NCI-H510A (cell line): ENCODE measurements at places on chromosomes 1 and 21.

DNA sequence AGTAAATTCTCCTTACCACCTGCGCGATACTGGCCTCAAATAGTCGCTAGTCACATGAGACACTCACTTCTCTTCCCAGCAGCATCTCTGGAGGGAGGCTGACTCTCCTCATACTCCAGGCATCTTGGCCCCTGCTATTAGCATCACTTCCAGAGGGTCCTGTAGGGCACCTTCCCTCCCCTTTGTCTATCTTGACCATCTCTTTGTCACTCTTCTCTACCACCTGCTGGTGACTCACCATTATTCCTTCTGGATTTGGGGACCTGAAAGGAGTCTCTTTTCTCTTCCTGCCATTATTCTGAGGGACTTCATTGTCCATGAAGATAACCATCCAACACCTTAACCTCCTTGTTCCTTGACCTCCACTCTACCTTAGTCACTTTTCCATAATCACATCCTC lies 31.7 kb upstream of the GPR37L1 start:
- DNase-seq, result no peak

- DNase-seq, result no peak
These were observed 95.0 kb downstream of the LAMC2 start for GRCh38 chr1:183281039-183281438.

DNA sequence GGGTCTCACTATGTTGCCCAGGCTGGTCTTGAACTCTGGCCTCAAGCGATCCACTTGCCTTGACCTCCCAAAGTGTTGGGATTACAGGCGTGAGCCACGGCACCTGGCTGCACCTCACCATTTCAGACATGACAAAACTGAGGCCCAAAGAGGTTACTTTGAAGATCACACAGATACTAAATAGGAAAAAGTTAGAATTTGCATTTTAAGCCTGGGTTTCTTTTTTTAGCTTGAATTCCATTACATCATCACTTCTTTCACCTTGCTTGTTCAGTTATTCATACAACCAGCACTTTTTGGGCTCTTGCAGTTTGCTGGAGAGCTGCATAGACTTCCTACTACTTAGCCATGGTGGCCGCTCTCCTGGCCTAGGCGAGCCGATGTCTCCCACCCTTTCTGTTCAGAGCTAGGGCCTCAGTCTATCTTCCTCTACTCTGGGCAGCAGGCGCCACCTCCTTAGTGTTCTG lies 16.3 kb upstream of the CD2 start:
- no peak for DNase-seq

GRCh38 chr1:12662556-12662955 lies 18.7 kb downstream of the AADACL4 start:
- DNase-seq, result no peak

DNA sequence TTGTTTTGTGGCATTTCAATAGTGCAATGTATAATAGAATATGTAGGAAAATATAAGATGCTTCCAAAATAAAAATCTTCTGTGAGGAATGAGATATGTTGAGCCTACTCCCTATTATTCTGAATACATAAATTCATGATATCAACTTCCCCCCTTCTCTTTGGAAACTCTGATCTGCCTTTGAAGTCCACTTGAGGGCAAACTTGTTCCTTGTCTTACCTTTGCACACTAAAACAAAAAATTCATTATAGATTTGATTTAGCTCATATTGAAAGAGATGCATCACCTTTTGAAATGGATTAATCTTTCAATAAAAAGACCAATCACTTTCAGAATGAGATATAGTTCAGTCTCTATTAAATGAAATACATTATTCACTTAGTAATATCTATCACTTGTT lies 580.7 kb upstream of the ADGRL4 start:
- DNase-seq, result no peak

DNA sequence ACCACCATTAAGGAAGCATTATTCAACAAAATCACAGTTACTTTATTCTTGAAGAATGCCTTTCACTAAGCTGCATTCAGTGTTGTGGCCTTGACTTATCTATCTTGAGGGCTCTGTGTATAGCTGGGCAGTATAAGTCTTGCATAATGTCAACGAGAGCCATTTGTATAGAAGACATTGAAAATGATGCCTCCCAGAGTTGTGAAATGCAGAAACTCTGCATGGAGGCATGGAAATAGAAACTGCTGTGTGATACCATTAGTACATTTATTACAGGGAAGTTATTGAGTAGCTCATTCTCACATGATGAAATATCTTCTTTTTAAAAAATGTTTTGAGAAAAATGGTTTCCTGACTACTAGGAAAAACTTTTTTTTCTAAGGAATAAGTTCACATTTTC lies 111.4 kb upstream of the SNX7 start:
- no peak for DNase-seq

GRCh38 chr1:30258876-30259275 lies 464.5 kb downstream of the MATN1 start:
- no peak for DNase-seq

DNA sequence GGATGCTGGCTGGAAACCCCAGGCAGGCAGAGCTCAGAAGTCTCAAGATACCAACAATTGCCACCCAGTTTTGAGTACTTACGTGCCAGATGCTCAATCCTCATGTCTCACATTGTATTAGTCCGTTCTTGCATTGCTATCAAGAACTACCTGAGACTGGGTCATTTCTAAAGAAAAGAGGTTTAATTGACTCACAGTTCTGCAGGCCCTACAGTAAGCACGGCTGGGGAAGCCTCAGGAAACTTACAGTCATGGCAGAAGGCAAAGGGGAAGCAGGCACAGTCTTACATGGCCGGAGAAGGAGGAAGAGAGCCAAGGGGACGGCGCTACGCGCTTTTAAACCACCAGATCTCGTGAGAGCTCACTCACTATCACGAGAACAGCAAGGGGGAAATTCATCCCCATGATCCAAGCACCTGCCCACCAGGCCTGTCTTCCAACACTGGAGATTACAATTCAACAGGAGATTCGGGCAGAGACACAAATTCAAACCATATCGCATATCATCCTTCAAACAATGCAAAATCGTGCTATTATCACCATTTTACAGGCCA lies 58.0 kb downstream of the KAZN start:
- DNase-seq, result no peak

GRCh38 chr1:197890936-197891335 lies 11.5 kb upstream of the C1orf53 start:
- DNase-seq, result no peak

DNA sequence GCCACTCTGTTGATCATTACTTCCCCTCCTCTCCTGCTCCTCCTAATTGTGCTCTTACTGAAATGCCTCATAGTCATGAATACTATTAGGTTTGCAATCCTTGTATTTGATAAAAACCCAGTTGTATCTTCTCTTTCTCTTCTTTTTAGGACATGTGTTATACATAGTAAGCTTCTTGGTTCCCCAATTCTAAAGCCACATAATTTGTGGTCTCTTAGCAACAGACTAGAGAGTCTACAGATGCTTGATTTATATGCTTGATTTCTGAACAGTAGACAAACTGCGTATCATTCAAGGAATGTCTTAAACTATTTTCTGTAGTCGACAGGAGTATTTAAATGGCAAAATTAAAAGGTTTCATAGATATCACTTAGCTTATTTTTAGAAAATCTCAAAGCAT lies 1598.9 kb downstream of the PLA2G4A start:
- no peak for DNase-seq

GRCh38 chr1:59570524-59570923 lies 244.2 kb upstream of the HOOK1 start:
- peak; percentile 9 for DNase-seq

DNA sequence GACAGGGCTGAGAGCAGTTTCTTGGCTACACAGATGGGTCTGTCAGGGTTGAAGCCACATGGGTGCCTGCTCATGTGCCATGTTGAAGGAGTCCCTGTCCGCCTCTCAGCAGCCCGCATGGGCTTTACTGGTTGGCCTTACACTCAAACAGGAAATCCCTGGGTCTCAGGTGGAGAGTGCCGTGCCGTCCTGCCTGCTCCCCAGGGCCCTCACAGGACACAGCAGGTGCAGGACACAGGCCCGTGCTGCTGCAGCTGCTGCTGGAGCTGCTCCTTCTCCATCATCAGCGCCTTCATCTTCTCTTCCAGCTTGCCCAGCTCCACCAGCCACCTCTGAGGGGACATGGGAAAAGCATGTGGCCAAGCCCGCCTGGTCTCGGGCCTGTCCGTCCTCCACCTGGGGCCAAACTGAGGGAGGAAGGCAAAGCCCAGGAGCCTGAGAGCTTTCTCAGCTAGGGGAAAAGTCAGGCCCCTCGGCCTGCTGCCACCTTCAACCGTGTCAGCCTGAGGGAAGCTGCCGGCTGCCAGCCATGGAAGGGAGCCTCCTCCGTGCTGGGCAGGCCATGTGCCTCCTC lies 5.5 kb downstream of the SLFNL1 start:
- DNase-seq, result no peak

GRCh38 chr1:234614081-234614489 lies 4.1 kb upstream of the IRF2BP2 start:
- DNase-seq, result no peak

DNA sequence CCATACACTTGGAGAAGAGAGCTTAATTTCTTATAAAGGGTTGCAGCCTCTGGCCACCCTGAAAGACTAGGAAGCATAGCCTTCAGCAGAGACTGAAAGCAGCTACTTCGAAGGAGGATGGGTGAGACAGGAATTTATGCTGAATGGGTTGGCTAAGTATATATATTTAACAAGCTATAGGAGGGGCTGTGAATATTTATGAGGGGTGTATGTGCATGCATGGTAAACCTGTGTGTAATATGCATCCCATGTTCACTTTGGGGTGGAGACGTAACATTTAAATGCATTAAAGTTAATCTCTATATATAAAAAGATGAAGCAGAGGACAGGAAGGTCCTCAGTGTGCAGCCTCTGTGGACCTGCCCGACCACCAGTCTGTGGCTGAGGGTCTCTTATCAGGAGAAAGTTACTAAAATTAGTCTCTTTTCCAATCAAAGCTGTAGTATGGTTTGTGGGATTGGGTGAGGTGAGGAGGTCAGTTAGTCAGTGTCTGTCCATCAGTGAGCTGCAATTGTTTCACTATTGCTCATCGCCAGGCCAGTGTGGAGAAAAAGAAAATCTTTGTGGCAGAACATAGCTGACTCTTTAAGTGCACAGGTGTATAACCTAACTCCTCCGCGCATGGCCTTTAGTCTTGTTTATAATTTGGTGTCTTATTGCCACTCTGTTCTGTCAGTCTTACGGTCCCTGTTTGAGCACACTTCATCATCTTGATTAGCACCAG lies 35.4 kb upstream of the DSCAM start:
- no peak for DNase-seq

GRCh38 chr1:31623365-31623764 lies 5.9 kb downstream of the HCRTR1 start:
- no peak for DNase-seq

- DNase-seq, result no peak
These were observed 8.6 kb upstream of the PIGV start for GRCh38 chr1:26779098-26779668.

DNA sequence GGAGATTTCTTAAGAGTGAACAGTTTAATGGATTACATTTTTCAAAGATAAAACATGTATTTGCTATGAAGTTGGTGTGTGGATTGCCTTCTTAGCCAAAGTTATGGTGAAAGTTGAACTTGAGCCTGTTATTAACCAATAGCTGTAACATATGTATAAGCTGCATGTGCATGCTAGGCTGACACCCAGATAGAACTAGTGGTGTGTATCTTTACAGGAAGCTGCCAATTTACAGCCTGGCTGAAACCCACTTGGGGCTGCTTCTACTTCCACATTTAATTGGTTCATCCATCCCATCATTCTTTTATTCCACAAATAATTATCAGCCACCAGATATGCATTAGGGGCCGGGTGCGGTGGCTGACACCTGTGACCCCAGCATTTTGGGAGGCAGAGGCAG lies 3.3 kb downstream of the PLA2G5 start:
- no peak for DNase-seq

GRCh38 chr21:34945288-34945687 lies 103.8 kb downstream of the RUNX1 start:
- DNase-seq, result no peak

DNA sequence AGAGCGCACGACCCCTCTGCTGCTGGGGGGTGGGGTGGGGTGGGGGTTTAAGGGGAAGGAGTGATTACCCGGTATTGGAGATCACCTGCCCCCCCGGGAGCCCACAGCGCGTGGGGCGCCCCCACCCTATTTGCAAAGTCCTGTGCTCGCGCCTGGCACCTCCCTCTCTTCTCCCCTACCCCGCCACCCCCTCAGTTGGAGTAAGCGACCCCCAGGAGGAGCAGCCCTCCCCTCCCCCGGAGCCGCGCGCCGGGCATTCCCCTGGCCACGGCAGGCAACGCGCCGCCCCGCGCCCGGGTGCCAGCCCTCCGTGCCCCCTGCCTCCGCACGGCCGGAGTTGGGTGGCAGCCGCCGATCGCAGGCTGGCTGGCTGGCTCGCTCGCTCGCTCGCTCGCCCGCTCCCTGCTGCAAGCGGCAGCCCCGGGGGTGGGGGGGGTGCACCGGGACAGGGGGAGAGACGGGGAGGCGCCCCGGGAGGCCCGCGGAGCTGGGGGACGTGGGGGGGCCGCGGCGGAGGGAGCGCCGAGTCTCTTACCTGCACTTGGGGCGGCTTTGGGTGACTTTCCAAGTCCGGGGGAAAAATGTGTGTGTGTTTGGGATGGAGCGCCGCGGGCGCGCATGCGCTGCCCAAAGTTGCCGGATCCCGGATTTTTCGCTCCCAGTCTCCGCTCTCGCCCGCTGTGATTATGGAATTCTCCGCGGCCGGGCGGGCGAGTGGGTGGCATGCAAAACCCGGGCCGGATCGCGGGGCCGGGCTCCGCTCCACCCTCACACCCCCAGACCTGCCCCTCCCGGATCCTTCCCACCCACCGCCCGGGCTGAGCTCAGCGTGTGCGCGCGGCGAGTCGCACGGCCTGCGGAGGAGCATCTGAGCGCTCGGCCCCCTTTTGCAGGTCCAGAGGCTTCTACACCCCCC lies at the start of gene CASZ1:
TSS of gene CASZ1 (minus strand) at position 618 of the 916 bp plus-strand sequence. CDS start 102,757 bp downstream, outside the sequence.
- peak; percentile 98 for DNase-seq

GRCh38 chr1:65477414-65478378 lies 57.2 kb downstream of the LEPR start:
- DNase-seq, result no peak

DNA sequence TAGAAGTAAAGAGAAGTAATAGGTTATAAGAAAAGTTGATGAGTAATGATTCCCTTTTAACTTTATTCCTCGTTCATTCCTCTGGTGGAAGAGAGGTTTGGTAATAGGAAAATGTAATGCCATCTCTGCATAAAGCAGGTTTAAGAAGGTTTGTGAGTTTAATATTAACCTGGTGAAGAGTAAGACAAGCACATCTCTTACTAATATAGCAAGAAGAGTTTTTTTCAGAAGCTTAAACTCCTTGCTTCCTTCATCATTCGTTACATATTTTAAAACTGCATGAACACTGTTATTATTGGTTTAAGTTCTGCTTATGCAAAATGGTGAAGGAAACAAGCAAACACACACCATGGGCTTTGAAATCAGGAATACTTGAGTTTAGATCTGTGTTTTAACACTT lies 9.2 kb upstream of the PLA2G4A start:
- no peak for DNase-seq

GRCh38 chr1:32817159-32817814 lies at the start of the genes S100PBP and YARS1:
Gene S100PBP (plus strand): TSS chr1:32817653. CDS start chr1:32826100, 8,447 bp downstream.
Gene YARS1 (minus strand): TSS chr1:32817358. CDS start chr1:32817244, 114 bp downstream.
- peak; percentile 85 for DNase-seq

GRCh38 chr1:231934797-231935196 lies 308.2 kb downstream of the DISC1 start:
- DNase-seq, result no peak

GRCh38 chr1:154719586-154720327 lies 111.8 kb upstream of the ADAR start:
- no peak for DNase-seq

- no peak for DNase-seq
These were observed 20.2 kb downstream of the PANK4 start for GRCh38 chr1:2506007-2506860.
